ENCODE measurements at places on chromosomes 1 and 21.
A peak's percentile ranks its signal among the peaks of the same experiment; 100 is the strongest.

DNA sequence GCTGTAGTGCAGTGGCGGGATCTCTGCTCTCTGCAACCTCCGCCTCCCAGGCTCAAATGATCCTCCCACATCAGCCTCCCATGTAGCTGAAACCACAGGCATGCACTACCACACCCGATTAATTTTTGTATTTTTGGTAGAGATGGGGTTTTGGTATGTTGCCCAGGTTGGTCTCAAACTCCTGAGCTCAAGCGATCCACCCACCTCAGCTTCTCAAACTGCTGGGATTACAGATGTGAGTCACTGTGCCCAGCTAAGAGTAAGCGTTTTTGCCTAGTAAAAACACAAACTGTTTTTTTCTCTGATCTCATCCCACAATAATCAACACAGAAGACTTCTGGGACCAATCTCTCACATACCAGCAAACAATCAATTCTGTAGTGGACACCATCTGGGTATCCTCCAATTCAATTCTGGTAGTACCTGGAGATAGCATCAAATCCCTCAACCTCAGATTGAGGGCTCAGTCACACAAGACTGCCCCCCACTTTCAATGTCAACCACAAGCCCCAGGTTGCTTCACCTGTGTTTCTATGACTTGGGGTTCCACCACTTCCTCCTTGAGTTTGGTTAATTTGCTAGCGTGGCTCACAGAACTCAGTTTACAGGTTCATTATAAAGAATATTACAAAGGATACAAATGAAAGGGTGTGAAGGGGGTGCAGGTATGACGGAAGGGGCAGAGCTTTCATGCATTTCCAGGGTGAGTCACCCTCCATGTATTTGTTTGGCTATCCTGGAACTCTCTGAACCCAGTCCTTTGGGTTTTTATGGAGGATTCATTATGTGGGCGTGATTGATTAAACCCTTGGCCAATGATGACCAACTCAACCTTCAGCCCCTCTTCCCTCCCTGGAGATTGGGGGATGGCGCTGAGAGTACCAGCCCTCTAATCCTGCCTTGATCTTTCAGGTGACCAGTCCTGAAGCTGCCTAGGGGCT lies 40.0 kb upstream of the RHOU start:
- DNase-seq: no peak

GRCh38 chr1:115400891-115401290 lies 62.8 kb upstream of the NGF start:
- DNase-seq: no peak

GRCh38 chr1:215749414-215749813 lies 182.3 kb downstream of the KCTD3 start:
- peak; percentile 71 for DNase-seq

DNA sequence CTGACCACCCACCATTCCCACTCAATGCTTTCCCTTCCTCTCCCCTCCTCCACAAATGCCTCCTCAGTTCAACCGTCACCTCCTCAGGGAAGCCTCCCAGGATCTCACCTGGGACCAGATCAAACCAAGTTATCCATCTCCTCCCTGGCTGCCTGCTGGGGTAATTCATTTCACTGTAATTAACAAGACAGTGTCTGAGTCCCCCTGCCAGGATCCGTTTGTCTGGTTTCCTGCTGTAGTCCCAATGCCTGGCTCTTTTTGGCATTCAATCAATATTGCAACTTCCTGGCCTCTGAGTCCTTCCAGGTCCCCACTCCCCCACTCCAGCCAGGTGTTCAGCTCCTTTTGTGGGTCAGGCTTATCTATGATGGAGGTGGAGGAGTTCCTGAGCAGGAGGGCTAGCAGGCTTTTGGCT lies 687.7 kb downstream of the PTPRU start:
- DNase-seq: no peak

DNA sequence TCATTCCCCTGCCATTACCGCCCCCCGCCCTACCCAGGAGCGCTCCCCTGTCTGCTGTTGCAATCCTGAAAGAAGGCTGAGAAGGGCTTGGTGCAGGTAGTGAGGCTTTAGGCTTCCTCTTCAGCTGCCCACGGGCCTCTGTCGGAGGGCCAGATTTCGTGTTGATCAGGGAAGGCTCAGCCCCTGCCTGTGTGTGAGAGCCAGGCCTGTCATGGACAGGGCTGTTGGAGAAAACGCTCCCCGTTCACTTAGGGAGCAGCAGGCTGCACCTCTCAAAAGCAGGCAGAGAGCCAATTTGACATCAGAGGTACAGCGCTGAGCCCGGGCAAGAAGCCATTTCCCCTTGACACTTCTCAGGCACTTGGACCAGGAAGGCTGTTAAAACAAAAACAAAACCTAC lies 19.0 kb downstream of the TEX35 start:
- no peak for DNase-seq

DNA sequence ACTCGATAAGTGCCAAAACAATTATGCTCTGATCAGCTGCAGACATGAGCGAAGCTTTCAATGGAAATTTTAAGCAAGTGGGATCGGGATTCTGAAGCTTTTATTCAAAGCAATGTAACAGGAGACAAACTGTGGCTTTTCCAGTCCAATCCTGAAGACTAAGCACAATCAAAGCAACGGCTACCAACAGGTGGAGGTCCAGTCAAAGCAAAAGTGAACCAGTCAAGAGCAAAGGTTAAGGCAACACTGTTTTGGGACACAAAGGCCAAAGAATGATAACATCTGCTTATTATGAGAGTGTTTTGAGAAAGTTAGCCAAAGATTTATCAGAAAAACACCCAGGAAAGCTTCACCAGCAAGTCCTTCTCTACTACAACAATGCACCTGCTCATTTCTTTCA lies 170.1 kb downstream of the SEC16B start:
- DNase-seq: no peak

- DNase-seq: no peak
Measured at GRCh38 chr1:97898948-97899347, 21.9 kb downstream of the DPYD start.

- DNase-seq: no peak
Measured at GRCh38 chr1:41020109-41020576, 1.4 kb downstream of the SLFNL1 start.

Data from GM04504 (cell line).